Breast epithelium (tissue), 4 donors: ENCODE measurements at places on chromosomes 3 and 15. TPM values are rescaled to one million over a fixed set of nuclear protein-coding genes. Genes with fewer than 3 reads are reported as not detected.

DNA sequence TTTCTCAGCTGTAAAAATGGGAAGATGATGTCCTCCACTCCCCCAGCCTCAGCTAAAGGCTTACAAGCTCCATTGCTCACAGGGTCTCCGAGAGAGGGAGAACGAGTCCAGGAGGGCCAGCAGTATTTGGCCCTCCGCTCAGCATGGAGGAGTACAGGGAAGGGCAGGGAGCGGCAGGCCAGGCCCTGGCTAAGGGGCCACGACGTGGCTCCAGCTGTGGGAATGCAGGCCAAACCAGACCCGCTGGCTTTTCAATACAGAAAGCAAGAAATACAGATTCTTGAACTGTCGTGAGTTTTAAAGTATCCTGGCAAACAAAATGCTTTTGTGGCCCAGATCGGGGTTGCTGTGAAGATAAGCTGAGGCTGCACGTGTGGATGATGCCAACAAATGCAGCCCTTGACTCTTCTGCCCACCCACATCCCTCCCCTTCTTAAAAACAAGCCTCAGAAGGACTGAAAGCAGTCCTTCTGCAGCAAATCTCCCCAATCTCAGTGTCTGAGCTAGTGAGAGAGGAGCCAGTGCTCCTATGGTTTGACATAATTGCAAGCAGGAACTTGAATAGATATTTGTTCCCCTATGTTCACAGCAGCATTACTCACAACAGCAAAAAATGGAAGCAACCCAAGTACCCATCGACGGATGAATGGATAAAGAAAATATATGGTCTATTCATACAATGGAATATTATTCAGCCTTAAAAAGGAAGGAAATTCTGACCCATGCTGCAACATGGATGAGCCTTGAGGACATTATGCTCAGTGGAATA is 18.5 kb upstream of the FBLN2 start:
- no peak for DNase-seq
- peaks cover 5% of the 10 kb centered on the region for H3K4me1 ChIP-seq
- H3K36me3 ChIP-seq = no peaks in the 10 kb centered on the region

DNA sequence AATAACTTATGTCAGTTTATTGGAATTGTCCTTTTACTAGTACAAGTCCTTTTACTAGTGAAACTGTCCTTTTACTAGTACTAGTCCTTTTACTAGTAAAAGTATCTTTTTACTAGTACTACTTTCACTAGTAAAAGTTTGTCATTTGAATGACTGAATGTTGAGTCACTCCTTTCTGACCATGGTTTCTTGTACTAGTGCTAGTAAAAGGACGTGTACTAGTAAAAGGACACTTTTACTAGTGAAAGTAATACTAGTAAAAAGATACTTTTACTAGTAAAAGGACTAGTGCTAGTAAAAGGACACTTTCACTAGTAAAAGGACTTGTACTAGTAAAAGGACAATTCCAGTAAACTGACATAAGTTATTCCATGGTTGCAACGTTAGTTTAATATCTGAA is 96.3 kb downstream of the ZMAT3 start:
- no peaks in the 10 kb centered on the region for H3K4me1 ChIP-seq
- H3K4me3 ChIP-seq = no peak overlapping the region
- no peak for DNase-seq
- H3K27me3 ChIP-seq = no peaks in the 10 kb centered on the region
- H3K36me3 ChIP-seq = no peaks in the 10 kb centered on the region

The DAG1 gene
- 56.6 TPM for total RNA-seq

DNA sequence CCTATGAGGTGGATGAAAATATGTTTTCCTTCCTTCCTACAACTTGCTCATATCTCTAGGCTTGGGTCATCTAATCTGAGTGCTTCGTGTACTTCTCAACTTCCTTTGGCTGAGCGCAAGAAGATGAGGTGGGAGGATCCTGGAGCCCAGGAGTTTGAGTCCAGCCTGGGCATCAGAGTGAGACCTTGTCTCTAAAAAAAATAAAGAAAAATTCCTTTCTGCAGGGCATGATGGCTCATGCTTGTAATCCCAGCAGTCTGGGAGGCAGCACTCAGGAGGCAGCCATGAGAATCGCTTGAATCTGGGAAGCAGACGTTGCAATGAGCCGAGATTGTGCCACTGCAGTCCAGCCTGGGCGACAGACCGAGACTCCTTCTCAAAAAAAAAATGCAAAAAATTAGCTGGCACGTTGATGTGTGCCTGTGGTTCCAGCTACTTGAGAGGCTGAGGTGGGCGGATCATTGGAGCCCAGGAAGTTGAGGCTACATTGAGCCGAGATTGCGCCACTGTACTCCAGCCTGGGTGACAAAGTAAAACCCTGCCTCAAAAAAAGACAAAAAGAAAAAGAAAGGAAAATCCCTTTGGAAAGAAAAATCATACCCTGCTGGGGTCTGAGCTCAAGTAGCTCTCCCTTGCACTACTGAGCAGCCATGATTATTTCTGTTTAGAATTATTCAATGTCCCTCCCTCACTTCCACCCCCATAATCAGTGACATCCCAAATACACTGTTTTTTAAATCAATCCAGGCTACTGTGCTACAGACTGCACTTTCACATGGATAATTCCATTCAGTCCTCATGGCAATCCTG is 28.0 kb upstream of the RAB11A start:
- no peak for DNase-seq
- peak overlapping the region; percentile 59 for H3K27ac ChIP-seq
- no peaks in the 10 kb centered on the region for H3K36me3 ChIP-seq
- H3K4me3 ChIP-seq = peak overlapping the region; percentile 45

DNA sequence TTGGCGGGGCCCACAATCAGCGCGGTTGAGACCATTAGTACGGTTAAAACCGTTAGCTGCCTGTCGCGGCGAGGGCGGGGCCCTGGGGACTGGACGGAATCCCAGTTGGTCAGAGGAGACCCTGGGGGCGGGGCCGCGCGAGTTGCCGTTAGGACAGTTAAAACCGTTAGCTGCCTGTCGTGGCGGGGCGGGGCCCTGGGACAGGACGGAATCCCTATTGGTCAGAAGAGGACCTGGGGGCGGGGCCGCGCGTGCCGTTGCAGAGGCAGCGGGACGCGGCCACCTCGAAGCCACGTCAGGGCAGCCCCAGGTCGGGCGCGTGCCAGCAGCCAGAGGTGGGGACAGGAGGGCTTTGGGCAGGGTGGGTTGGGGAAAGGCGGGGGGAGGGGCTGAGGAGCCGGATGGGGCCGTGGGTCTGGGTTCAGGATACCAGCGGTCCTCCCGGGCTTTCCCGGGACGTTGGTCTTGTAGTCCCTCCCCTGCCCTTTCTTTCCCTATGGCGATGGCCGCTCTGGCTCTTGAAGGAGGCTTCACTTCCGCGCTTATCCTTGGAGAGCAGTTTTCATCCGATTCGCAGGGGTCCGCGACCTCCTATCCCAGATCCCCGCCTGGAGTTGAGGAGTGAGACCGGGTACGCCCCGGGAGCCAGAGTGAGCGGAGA is 28.0 kb downstream of the KLHDC8B start:
- no peaks in the 10 kb centered on the region for H3K27me3 ChIP-seq
- DNase-seq = peak; percentile 70
- no peaks in the 10 kb centered on the region for H3K4me1 ChIP-seq
- peak overlapping the region; percentile 45 for H3K4me3 ChIP-seq

The GPR171 gene
- total RNA-seq = 0.48 TPM

The SAMD7 gene
- total RNA-seq = under 0.01 TPM

GRCh38 chr15:77851691-77852090 is 219.0 kb upstream of the LINGO1 start:
- H3K27ac ChIP-seq = no peak overlapping the region
- H3K4me3 ChIP-seq = no peak overlapping the region
- H3K36me3 ChIP-seq = no peaks in the 10 kb centered on the region
- no peaks in the 10 kb centered on the region for H3K4me1 ChIP-seq
- no peak for DNase-seq

The PYGO1 gene
- total RNA-seq = 4.9 TPM

GRCh38 chr3:117411971-117412370 is 702.4 kb downstream of the TUSC7 start:
- H3K27ac ChIP-seq = no peak overlapping the region
- no peaks in the 10 kb centered on the region for H3K27me3 ChIP-seq
- no peak for DNase-seq

The ANKRD34C gene
- total RNA-seq = not detected

The AMT gene
- 2.7 TPM for total RNA-seq

The SLC2A2 gene
- not detected for total RNA-seq

The CELF6 gene
- 2.9 TPM for total RNA-seq

The ZBED2 gene
- not detected for total RNA-seq

The IL17RE gene
- total RNA-seq = 11.5 TPM

The CHRD gene
- total RNA-seq = 9.6 TPM

The CCDC33 gene
- 0.33 TPM for total RNA-seq

DNA sequence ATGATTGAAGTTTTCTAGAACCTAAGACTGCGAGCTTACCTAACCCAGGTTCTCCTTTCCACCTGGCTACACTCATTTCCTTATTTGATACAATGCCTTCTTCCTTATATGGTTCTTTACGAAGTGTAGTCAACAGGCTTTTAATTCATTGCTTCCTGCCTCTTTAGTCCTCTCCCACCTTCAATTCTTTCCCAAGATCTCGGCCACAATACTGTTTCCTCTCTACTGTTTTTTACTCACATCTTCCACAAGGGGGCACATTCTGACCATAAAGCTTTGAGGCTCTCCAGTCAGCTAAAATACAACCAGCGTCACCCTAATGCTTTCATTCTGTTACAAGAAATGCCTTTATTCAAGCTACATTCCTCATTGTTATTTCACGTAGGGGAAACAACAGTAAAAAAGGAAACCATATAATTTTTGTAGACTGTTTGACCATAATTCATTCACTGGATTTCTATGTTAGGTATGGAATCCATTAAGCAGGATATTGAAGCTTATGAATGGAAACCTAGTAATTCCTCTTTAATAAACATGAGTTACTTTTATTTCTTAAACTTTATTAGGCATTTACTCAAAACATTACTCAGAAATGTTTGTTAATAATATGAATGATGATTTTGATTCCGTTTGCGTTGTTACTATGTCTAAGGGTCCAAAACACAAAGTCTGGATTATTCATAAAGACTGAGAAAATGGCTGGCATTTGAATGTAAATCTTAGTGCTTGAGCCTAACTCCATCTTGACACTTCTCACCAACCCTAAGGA is 29.5 kb upstream of the VEPH1 start:
- no peaks in the 10 kb centered on the region for H3K4me1 ChIP-seq
- H3K36me3 ChIP-seq = no peaks in the 10 kb centered on the region
- no peak for DNase-seq
- no peak overlapping the region for H3K4me3 ChIP-seq
- H3K27ac ChIP-seq = no peak overlapping the region
- no peaks in the 10 kb centered on the region for H3K27me3 ChIP-seq

The ANKDD1A gene
- total RNA-seq = 7.2 TPM

- no peak for DNase-seq
- H3K4me3 ChIP-seq = no peak overlapping the region
- H3K36me3 ChIP-seq = no peaks in the 10 kb centered on the region
- no peak overlapping the region for H3K27ac ChIP-seq
- H3K27me3 ChIP-seq = no peaks in the 10 kb centered on the region
Measured at GRCh38 chr3:141913150-141913811, 36.8 kb downstream of the ATP1B3 start.

DNA sequence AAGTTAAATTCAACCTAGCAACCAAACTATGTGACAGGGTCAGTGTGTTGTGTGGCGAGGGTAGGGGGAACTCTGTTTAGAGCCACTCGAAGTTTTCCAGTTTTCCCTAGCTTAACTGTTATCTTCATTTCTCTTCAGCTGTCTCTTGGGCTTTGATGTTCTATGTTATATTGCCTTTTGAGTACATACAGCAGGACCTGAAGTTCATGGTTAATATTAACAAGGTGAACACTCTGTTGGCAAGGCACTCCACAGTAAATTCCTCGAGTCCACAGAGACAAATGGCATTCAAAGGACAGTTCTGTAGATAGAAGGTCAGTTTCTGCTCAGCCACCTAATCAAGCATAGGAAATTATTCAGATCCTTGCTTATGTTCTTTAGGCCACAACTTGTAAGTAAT is 147.9 kb upstream of the DPH6 start:
- H3K36me3 ChIP-seq = no peaks in the 10 kb centered on the region
- no peak overlapping the region for H3K4me3 ChIP-seq
- H3K4me1 ChIP-seq = no peaks in the 10 kb centered on the region
- H3K27ac ChIP-seq = no peak overlapping the region

DNA sequence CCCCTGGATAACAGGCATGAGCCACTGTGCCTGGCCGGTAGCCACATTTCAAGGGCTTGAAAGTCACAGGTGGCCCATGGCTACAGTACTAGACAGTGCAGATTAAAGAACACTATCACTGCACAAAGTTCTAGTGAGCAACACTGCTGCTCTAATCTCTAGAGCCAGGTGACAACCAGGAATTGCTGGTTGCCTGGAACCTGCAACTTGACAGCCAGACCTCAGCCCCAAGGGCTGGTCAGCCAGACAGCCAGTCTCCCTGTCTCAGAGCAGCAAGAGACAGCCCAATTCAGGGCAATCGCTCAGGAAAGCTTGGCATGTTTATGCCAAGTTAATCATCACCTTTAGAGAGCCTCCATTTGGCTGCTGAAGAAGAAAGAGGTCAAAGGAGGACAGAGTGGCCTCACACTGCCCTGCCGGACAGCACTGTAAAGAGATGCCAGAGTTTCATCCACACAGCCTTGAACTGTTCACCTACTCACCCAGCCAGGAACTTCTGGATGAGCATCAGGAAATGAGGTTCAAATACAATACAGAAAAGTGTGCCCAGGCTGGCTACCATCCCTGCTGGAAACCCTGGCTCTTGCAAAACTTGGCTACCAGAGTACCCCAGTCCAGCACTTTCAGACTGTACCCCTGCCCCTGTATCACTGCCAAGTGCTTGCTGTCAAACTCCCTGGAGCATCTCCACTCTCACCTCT is 6.0 kb downstream of the CCDC12 start:
- no peaks in the 10 kb centered on the region for H3K36me3 ChIP-seq
- no peaks in the 10 kb centered on the region for H3K27me3 ChIP-seq
- no peak for DNase-seq
- no peak overlapping the region for H3K4me3 ChIP-seq
- H3K4me1 ChIP-seq = peaks cover 8% of the 10 kb centered on the region

- H3K36me3 ChIP-seq = no peaks in the 10 kb centered on the region
- no peaks in the 10 kb centered on the region for H3K27me3 ChIP-seq
- no peak for DNase-seq
- H3K4me1 ChIP-seq = no peaks in the 10 kb centered on the region
- H3K27ac ChIP-seq = no peak overlapping the region
- H3K4me3 ChIP-seq = no peak overlapping the region
Measured at GRCh38 chr3:84538597-84538996, 420.2 kb upstream of the CADM2 start.

The ADAMTS17 gene
- total RNA-seq = 5.1 TPM

GRCh38 chr15:57866149-57866736 is 159.7 kb downstream of the POLR2M start:
- H3K4me3 ChIP-seq = no peak overlapping the region
- H3K4me1 ChIP-seq = no peaks in the 10 kb centered on the region
- H3K27me3 ChIP-seq = no peaks in the 10 kb centered on the region

DNA sequence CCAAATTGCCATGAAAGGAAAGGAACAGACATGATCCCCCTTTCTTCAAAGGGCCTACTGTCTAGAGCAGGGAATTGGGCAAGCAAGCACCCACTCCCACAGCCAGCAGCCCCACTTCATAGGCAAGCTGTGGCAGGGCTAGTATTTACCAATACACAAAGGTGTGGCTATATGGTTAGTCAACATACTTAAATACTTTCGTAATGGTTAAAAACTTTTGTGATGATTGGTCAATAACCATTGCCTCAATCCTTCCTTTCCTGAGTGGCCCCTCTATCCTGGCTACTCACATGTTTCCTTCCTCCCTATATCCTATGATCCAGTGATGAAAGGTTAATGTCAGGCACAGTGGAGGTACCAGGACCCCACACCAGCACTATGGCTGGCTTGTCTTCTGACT is 30.1 kb upstream of the ARL8B start:
- no peaks in the 10 kb centered on the region for H3K36me3 ChIP-seq
- no peak overlapping the region for H3K27ac ChIP-seq
- no peak overlapping the region for H3K4me3 ChIP-seq
- H3K4me1 ChIP-seq = no peaks in the 10 kb centered on the region
- H3K27me3 ChIP-seq = peaks cover 5% of the 10 kb centered on the region
